ENCODE measurements at places on chromosomes 4 and X.

GRCh38 chr4:138919094-138919936 is 96.3 kb upstream of the NOCT start:
- DNase-seq = peak; percentile 90

DNA sequence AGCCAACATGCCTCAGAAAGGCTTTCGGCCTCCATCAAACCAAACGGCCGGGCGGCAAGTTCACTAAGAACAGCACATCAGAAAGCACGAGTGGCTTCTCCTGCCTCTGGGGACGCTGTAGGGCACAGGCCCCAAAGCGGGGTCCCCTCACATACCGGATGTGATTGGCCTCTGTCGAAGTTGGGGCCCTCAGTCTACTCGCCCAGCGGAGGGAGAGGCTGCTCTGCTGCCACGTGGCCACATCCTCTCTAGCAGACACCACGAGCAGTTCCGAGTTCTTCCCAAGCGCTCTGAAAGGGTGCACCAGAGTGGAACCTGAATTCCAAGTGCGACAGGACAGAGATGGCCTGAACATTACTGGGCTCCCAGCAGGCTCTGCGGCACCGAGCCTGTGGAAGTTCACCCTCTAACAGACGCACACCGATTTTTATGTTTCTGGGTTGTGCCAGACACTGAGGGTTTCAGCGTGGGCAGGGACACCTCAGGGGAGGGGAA is 21.1 kb downstream of the NOP14 start:
- no peak for DNase-seq

GRCh38 chrX:19887911-19888879 is 795 bp upstream of the SH3KBP1 start:
- peak; percentile 81 for DNase-seq

GRCh38 chrX:40012039-40012867 is 85.5 kb downstream of the BCOR start:
- no peak for DNase-seq

DNA sequence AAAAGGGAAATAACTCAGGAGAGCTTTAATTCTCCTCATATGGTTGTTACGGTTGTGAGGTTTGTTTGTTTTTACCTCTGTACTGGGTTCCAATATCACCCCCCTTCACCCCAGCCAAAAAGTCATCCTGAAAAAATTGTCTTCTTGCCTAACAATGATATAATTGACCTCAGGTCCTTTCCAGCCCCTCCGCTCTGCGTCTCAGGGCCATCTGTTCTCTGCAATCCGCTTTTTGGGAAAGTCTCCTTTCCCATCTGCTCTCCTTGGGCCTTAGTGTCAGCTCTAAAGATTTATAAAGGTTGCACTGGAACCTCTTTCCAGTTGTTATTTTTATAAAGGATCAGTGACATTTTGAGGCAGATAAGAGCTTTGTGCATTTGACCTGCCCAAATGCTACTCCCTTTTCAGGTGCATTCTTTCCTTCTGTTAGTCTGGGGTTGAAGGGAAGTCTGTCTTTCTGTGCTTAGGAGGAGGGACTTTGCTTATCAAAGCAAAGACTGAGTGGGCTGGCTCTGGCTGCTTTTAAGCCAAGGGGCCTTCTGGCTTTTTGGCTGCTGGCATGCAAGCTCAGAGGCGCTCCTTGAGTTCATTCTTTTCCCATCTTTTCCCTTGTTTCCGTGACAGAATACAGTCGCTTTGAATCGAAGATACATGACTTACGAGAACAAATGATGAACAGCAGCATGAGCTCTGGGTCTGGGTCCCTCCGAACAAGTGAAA is 34.1 kb downstream of the DLG3 start:
- DNase-seq = no peak

GRCh38 chr4:122775039-122775438 is 42.5 kb downstream of the BBS12 start:
- DNase-seq = peak; percentile 50

DNA sequence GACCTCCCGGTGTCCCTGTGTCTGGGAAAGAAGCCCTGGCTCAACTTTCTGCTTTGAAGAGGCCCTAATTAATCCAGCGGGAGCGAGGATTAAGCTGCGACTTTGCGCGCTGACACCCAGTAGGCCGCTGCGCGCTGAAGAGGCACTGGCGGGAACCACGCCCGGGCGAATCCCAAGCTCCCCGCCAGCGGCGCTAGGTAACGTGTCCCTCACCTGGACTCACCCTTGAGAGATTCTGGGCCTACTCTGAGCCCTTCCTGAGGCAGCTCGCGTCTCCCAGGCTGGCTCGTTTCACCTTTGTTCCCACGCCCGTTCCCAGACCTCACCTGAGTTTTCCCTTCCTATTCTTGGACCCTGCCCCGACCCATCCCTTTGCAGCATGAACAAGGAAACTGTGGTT is 616 bp upstream of the KLHL34 start:
- no peak for DNase-seq

GRCh38 chrX:35458142-35458541 is 340.0 kb upstream of the MAGEB16 start:
- no peak for DNase-seq

DNA sequence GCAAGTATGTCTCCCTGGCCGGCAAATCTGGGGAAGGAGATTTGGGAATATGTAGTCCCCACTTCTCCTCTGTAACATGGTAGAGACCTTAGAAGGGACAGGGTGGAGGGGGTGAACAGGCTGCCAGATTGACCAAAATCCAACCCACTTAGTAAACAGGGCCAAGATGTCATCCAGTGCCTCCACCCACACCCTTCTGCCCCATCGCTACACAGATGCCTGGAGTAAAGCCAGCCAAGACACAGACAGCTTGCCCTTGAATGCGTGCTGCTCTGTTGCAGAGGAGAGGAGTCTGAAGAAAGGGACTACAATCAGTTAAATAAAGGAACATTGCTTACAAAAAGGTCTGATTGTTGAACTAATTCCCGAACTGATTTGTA is 160.1 kb upstream of the LDB2 start:
- no peak for DNase-seq

GRCh38 chr4:92447255-92447905 is 143.6 kb downstream of the GRID2 start:
- DNase-seq = no peak

DNA sequence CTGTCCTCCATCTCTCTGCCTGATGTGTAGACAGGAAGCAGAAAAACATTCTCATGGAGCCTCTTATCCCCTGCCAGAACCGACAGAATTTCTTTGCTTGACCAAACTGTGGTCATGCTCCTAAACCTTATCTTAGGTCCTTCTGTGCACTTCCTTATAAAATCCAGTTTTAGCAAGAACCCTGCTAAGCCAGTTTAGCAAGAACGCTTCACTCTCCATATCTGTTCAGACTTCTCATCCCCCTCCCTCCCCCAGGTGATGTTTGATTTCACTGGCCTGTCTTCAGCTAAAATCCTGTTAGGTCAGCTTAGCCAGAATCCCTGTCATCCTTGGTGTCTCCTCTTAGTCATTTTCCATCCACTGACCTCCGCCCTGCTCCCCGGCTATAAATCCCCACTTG is 1130.9 kb upstream of the PRKX start:
- peak; percentile 28 for DNase-seq
